Fibroblast of lung (primary cell): ENCODE measurements at places on chromosomes 5 and 9.

DNA sequence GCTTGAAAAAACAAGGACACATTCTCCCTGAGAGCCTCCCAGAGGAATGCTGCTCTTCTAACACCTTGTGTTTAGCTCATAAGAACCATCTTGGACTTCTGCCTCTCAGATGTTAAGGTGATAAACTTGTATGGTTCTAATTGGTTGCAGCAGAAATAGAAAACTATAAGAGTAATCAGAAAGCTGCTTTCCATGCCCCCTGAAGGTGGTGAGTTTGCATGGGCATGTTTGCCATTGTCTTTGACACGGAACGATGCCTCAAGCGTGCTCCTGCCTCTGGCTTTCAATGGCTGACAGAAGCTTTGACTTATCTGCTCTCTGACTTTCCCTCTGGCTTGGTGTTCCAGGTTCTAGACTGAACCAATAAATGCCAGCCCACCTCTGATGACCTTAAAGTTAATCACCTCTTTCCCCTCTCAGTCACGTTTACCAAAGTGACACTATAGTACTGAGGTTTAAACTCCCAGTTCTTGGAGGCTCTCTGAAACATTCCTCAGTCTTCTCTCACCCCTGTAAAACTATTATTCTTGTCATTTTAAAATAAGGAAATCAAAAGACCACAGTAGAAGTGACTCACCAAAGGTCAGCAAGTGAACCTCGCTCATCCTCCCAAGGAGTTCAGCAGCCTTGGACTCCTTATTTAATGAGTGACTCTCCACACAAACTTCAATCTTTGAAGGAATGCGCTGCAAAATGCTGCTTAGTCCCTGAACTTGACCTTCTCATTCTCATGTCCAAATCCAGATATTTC, 103.6 kb downstream of the PIK3R1 start:
- peaks cover 13% of the 10 kb centered on the region for H3K4me1 ChIP-seq
- no peaks in the 10 kb centered on the region for H3K36me3 ChIP-seq
- H3K27me3 ChIP-seq: no peaks in the 10 kb centered on the region
- no peak overlapping the region for H3K4me3 ChIP-seq
- DNase-seq: peak; percentile 82

GRCh38 chr9:130561056-130561455, 18.3 kb upstream of the FUBP3 start:
- H3K4me3 ChIP-seq: no peak overlapping the region
- no peak for DNase-seq
- no peaks in the 10 kb centered on the region for H3K36me3 ChIP-seq
- H3K4me1 ChIP-seq: no peaks in the 10 kb centered on the region
- no peaks in the 10 kb centered on the region for H3K27me3 ChIP-seq

DNA sequence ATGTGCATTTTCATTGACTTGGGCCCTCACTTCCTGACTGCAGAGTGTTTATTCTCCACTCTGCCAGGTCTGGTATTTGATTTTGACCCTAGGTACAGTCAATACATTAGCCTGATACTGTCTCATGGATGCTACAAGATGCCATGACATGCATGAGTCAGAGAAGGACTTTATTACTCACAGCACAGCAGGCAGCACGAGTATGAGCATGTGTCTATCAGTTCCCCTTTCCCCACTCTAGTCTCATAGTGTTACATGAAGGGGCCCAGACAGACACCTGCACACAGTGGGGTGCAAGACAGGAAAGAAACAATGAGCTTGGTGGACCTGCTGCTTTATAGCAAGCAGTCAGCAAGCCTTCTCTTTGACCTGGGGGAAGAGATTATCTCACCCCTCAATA, 19.6 kb downstream of the ITGA2 start:
- H3K27me3 ChIP-seq: no peaks in the 10 kb centered on the region
- H3K27ac ChIP-seq: peak overlapping the region; percentile 38
- peaks cover 17% of the 10 kb centered on the region for H3K4me1 ChIP-seq
- H3K36me3 ChIP-seq: no peaks in the 10 kb centered on the region

- H3K27me3 ChIP-seq: no peaks in the 10 kb centered on the region
- no peaks in the 10 kb centered on the region for H3K36me3 ChIP-seq
- H3K4me1 ChIP-seq: no peaks in the 10 kb centered on the region
- DNase-seq: no peak
Measured at GRCh38 chr5:2272755-2273154, 390.0 kb upstream of the IRX4 start.

GRCh38 chr5:68612972-68613371, 397.4 kb downstream of the PIK3R1 start:
- no peaks in the 10 kb centered on the region for H3K27me3 ChIP-seq
- H3K4me3 ChIP-seq: no peak overlapping the region
- H3K4me1 ChIP-seq: no peaks in the 10 kb centered on the region
- DNase-seq: no peak
- no peak overlapping the region for H3K27ac ChIP-seq
- H3K36me3 ChIP-seq: no peaks in the 10 kb centered on the region

- no peak overlapping the region for H3K27ac ChIP-seq
- DNase-seq: no peak
- no peak overlapping the region for H3K4me3 ChIP-seq
Measured at GRCh38 chr5:175166026-175166425, 278.0 kb downstream of the DRD1 start.

DNA sequence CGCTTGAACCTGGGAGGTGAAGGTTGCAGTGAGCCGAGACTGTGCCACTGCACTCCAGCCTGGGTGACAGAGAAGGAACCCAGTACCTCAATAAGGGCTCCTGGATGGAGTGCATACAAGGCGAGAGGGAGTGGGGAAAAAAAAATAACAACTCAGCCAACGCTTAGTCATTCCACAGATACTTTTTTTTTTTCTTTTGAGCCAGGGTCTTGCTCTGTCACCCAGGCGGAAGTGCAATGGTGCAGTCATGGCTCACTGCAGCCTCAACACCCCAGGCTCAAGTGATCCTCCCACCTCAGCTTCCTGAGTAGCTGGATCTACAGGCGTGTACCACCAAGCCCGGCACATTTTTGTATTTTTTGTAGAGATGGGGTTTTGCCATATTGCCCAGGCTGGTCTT, 59.5 kb upstream of the GGTA1 start:
- no peaks in the 10 kb centered on the region for H3K27me3 ChIP-seq
- H3K4me3 ChIP-seq: no peak overlapping the region
- H3K4me1 ChIP-seq: peaks cover 24% of the 10 kb centered on the region
- no peaks in the 10 kb centered on the region for H3K36me3 ChIP-seq
- no peak overlapping the region for H3K27ac ChIP-seq

- H3K27me3 ChIP-seq: no peaks in the 10 kb centered on the region
- H3K4me1 ChIP-seq: peaks cover 1% of the 10 kb centered on the region
- H3K36me3 ChIP-seq: no peaks in the 10 kb centered on the region
- DNase-seq: no peak
- no peak overlapping the region for H3K4me3 ChIP-seq
Measured at GRCh38 chr9:109861918-109862317, 81.9 kb downstream of the PALM2AKAP2 start.

GRCh38 chr9:123389070-123389469, 33.1 kb downstream of the CRB2 start:
- H3K27me3 ChIP-seq: no peaks in the 10 kb centered on the region
- H3K27ac ChIP-seq: no peak overlapping the region
- no peak for DNase-seq
- H3K4me1 ChIP-seq: no peaks in the 10 kb centered on the region
- H3K36me3 ChIP-seq: no peaks in the 10 kb centered on the region
